ENCODE measurements at places on chromosomes 12 and 14.

- no peak for DNase-seq
Observed at GRCh38 chr12:11875414-11875935, 195.3 kb upstream of the BCL2L14 start.

DNA sequence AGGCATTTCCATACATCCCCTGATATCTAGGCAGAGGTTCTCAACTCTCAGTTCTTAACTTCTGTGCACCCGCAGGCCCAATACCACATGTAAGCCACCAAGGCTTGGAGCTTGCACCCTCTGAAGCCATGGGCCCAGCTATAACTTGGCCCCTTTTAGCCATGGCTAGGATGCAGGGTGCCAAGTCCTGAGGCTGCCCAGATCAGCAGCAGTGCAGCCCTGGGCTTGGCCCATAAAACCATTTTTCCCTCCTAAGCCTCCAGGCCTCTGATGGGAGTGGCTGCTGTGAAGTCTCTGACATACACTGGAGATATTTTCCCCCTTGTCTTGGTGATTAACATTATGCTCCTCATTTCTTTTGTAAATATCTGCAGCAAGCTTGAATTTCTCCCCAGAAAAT lies 110.3 kb upstream of the CNTN1 start:
- no peak for DNase-seq

GRCh38 chr12:2229661-2230539 lies 177.1 kb downstream of the CACNA1C start:
- DNase-seq = no peak

GRCh38 chr12:124422142-124422569 lies 127.3 kb downstream of the RFLNA start:
- peak; percentile 83 for DNase-seq

- DNase-seq = no peak
Observed at GRCh38 chr12:12683725-12684124, 12.3 kb downstream of the GPR19 start.

- no peak for DNase-seq
Observed at GRCh38 chr14:46820291-46820690, 168.7 kb upstream of the RPL10L start.

DNA sequence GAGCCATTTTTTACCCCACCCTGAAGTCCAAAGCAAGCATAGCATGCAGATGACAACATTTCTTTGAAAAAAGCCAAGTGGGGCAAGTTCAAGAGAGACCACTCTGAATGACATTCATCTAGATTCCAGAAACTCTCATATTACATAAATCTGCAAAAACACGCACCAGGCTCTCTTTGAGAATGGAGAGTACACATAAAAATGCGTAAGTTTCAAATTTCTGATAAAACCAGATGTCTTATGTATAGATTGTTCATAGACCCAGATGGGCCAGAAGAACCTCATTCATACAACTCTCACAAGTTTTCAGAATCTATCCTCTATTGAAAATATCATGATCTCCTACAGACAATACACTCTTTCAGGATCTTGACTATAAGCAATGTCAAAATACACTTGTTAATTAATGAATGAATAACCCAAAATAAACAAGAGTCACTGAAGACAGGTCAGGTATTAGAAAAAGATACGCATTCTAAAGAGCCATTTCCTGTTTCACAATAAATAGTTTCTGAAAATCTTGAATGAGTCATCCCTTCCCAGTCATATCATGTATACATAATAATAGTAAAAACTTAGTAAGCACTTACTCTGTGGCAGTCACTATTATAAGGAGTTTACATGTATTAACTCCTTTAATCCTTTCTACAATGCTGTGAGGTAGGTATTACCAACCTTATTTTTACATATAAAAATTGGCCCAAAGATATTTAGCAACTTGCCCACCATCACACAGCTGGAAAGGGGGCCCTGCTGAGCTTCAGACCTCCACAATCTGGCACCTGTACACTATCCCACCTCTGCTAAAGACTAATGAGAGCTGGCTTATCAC lies 72.0 kb downstream of the PPP2R5E start:
- DNase-seq = no peak

- no peak for DNase-seq
Observed at GRCh38 chr12:1595026-1595561, 713 bp upstream of the FBXL14 start.

DNA sequence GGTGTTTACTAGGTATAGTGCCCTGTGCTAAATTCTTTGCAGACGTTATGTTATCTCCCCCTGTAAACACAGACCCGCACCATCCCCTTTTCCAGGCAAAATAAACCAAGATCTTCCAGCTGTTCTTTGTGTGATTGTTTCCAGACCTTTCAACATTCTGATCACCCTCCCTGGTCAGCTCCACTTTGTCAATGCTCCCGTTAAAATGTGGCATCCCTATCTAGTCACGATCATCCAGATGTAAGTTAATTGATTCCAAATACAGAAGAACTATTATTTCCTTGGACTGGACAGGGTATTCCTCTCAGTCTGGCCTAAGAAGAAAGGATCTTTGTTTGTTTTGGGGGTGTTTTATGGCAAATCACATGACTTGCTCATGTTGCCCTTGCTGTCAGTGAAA lies 127.6 kb upstream of the ARID2 start:
- no peak for DNase-seq

GRCh38 chr12:24066865-24067264 lies 117.4 kb upstream of the SOX5 start:
- DNase-seq = no peak

DNA sequence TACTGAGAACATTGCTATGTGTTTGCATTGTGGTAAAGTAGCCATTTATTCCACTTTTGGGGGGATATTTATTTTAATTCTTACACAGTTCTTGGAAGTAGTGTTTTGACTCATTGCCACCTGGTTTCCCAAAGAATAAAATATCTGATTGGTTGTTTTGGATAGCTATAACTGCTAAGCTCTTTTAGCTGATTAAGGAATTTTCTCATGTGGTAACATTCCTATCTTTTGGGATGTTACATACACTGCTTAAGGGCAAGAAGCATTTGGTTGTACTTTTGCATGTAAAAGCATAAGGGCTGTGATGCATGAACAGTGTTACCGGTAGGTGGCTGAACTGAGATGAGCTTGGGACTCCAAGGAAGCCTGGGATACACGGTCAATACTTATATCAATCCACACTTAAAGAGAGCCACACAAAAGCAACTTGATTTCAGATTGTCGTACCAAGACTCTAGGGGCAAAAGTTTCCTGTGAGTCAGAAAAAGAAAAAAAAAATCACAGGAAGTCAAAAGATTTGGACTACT lies 71.4 kb upstream of the PRKD1 start:
- DNase-seq = no peak

GRCh38 chr12:110846615-110847566 lies at the start of gene CCDC63:
Gene CCDC63, plus strand, starts transcription at chr12:110846987. Its CDS starts 5,968 bp downstream, at chr12:110852955.
- DNase-seq = no peak

- peak; percentile 66 for DNase-seq
Observed at GRCh38 chr14:100783630-100784370, 42.1 kb upstream of the MEG3 start.

DNA sequence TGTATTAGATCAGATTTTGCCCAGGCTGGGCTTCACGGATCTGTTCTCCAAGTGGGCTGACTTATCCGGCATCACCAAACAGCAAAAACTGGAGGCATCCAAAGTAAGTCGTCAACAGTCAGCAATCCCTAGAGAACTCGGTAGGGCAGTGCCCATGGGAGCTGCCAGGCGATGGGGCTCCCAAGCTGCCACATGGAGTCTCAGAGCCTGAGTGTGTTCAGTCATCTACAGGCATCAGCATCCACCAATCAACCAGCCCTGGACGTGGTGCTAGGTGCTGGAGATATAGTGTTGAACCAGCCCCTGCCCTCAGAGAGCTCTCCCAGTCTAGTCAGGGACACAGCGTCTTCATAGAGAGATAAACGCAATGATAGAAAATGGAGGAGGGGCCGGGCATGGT lies 6.9 kb downstream of the SERPINA4 start:
- DNase-seq = no peak

- no peak for DNase-seq
Observed at GRCh38 chr12:43482311-43483085, 69.5 kb downstream of the ADAMTS20 start.

DNA sequence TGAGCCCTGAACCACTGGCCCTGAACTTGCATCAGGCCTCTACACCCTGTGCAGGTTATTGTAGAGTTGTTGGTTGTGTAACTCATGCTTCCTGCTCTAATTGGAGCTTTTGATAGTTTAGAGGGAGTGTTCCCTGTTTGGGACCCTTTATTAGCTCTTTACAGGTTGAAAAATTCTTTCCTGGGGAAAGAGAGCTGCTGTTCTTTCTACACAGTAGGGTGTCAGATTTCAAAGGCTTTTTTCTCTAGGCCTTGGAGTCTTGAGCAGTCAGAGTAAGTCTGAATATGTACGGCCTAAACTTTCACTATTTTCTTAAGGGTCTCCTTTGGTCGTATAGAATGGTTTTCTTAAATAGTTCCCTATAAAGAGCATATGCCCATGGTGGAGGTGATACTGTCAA lies 60.8 kb upstream of the NEDD1 start:
- DNase-seq = no peak

GRCh38 chr14:23068789-23069412 lies 11.6 kb upstream of the CDH24 start:
- DNase-seq = no peak

- no peak for DNase-seq
Observed at GRCh38 chr12:104910196-104910840, 47.8 kb downstream of the SLC41A2 start.

DNA sequence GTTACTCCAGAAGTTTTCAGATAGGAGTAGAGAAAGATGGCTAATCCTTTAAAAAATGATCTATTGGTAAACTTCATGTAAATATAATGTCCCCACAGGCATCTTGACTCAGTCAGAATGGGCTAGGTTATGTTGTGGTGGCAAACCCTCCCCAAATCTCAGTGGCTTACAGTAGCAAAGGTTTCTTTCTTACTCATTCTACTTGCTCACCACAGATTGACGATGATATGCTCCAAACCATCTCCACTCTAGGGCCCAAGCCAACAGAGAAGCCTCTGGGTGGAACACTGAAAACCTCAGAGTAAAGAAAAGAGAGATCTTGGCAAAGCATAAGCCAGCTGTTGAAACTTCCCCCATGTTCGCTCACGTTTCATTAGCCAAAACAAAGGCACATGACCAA lies 146.4 kb downstream of the EMP1 start:
- no peak for DNase-seq

DNA sequence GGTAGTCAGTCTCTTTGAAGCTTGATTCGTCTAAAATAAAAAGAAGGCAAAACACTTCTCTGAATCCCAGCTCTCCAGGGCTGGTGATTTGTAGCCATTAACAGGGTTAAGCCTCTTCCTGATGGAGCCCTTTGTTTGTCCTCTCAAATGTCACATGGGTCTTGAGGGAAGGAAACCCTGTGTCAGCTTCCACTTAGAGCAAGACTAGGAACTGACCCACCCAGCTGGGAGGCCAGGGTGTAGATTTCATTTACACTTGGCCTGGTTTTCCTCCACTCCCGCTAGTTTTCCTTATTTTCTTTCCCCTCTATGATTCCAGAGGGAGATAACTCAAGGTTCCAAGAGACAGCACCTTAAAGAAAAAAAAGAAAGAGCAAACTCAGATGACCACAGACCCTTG lies 230.5 kb upstream of the EGLN3 start:
- DNase-seq = no peak

GRCh38 chr12:28988325-28988704 lies 160.8 kb upstream of the FAR2 start:
- DNase-seq = no peak

DNA sequence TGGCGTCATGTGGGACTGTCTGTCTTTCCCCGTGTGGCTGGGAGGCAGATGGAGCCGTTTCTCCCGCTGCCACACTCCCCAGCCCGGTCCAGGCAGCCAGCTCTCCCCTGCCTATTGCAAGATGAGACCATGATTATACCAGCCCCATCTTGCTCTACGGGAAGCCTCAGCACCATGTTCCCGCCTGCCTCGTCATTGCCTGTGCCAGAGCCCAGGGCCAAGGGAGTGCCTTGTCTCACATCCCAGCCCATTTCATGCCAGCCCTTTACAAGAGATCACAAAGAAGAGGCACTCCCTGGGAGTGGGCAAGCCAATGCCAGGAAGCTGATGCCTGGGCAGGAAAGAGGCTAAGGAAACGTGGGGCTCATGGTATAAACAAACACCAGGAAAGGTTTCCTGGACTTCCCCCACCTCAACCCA lies 23.9 kb downstream of the GPR68 start:
- DNase-seq = no peak

DNA sequence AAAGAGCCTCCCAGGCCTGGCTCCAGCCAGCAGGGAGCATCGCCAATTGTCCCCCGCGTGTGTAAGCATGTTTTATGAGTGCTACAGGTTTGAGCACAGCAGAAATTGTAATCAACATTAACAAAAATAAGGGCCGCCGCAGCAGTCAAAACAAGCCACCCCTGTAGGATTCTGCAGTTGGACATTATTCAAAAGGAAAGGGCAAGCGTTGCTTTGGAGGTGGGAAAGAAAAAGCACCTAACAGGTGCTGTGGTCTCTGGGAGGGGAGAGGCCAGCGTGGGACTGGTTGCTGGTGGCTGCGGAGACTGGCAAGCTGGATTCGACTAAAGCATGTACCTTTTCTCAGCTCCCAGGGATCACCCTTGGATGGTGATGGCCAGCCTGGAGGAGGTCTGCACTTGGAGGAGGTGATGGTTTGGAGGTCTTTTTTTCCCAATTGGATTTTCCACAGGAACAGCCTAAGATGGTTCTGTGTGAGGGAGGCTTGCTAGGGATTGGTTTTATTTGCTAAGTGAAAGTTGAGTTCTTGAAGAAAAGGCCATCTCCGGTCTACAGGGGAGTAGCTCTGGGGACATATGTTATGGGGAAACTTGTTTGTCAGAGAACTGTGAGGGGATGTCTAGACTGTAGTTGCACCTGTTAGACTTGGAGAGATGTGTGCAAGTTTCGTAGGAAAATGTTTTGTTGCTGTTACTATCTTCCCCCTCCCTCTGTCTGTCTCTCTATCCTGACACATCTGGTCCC lies 2.0 kb downstream of the DYRK2 start:
- DNase-seq = no peak

GRCh38 chr12:124440841-124441381 lies 126.5 kb downstream of the NCOR2 start:
- DNase-seq = no peak

GRCh38 chr14:51087031-51087441 lies 7.9 kb downstream of the TRIM9 start:
- no peak for DNase-seq

DNA sequence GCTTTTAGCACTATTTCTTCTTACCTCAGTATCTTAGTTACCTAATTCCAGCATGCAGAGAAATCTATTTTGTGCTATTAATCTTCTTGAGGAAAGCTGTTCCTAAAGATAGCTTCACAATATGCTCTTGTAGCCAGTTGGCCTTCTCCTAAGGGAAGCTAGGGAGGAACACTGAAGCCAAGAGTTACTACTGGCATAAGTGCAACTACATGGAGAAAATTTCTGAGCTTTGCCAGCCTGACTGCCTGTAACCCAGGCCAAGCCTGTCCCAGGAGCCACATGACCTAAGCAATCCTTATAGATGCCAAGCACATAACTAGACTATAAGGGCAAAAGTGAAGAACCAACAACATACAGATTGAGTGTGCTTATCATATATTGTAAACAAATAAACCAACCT lies 890.2 kb downstream of the FLRT2 start:
- DNase-seq = no peak

DNA sequence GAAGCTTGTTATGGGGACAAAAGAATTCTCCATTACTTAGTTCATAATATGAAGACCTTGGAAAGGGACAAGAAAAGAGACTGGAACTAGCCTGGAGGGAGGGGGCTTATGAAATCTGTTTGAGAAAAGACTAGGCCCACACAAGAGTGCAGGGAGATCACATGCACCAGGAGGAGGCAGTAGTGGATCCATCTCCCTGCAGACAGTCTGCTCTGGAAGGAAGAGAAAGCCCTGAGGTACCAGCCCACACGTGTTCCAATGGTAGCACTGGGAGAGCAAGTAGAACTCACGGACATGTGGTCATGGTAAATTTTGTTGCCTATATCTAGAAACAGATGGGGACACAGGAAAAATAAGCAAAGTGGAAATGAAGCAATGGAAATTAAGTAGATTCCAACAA lies 445.4 kb downstream of the SOX5 start:
- no peak for DNase-seq
